Natural killer cell (primary cell): ENCODE measurements at places on chromosomes 3 and 15. TPM values are rescaled to one million over a fixed set of nuclear protein-coding genes. Genes with fewer than 3 reads are reported as not detected.

Gene EBLN2
- total RNA-seq = 11.2 TPM

Gene FBXL2
- total RNA-seq = not detected

Gene SLC41A3
- 24.2 TPM for total RNA-seq

Gene SI
- not detected for total RNA-seq

Gene CMTM8
- 0.31 TPM for total RNA-seq

Gene RYR3
- 6.2 TPM for total RNA-seq

Gene CIDEC
- total RNA-seq = not detected

GRCh38 chr3:187930021-187930420 lies 184.8 kb upstream of the BCL6 start:
- no peak for DNase-seq

- DNase-seq = no peak
Measured at GRCh38 chr15:78762985-78763795, 48.1 kb downstream of the ADAMTS7 start.

- no peak for DNase-seq
Measured at GRCh38 chr3:194503081-194503531, 16.3 kb upstream of the ATP13A3 start.

GRCh38 chr3:63975723-63976122 lies 47.6 kb downstream of the PSMD6 start:
- no peak for DNase-seq

GRCh38 chr3:148451969-148452368 lies 245.7 kb upstream of the AGTR1 start:
- DNase-seq = no peak

DNA sequence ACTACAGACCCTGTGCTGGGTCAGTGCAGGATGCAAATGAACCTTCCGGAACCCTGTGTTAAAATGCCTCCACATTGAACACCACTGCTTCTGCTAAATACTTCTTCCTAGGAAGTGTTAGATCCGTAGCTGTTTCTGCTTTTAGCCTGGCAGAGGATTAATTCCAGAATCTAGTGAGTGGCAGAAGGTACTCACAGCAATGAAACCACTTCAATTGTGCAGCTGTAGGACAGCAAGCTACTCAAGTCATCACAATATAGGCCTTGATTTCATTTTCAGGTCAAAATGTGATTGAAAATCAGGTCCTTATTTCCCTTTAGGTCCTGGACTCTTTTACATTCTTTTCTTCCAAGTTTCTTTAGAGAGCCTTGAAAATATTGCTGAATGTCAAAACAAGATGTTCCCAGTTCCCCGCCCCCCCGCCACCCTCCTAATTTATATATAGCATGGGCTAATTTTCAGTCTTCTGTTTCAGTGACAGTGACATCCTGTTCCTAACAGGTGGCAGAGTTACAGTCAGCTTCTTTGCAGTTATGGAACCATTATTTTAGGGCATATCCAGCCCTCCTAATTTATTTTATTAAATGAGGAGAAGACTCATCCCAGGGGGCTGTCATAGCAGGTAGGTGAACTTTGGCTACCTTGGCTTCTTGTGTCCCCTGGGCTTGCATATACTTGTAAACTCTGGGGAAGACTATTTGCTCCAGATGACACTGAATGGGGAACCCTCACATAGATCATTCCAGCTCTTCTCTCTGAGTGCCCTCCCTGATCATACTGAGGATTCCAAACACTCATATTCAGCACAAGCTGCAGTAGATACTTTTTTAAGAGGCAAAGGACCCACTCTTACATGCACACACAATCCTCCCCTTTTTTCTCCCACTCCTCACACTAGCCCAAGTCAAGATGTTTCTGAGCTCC lies 28.0 kb upstream of the ARNT2 start:
- no peak for DNase-seq
